ENCODE measurements at places on chromosomes 16 and 17. TPM values are rescaled to one million over a fixed set of nuclear protein-coding genes. Genes with fewer than 3 reads are reported as not detected.

- DNase-seq, result no peak
These were observed 7.7 kb upstream of the KRTAP17-1 start for GRCh38 chr17:41322903-41323895.

NEUROD2 gene
- not detected for total RNA-seq

LGALS9B gene
- not detected for total RNA-seq

DNA sequence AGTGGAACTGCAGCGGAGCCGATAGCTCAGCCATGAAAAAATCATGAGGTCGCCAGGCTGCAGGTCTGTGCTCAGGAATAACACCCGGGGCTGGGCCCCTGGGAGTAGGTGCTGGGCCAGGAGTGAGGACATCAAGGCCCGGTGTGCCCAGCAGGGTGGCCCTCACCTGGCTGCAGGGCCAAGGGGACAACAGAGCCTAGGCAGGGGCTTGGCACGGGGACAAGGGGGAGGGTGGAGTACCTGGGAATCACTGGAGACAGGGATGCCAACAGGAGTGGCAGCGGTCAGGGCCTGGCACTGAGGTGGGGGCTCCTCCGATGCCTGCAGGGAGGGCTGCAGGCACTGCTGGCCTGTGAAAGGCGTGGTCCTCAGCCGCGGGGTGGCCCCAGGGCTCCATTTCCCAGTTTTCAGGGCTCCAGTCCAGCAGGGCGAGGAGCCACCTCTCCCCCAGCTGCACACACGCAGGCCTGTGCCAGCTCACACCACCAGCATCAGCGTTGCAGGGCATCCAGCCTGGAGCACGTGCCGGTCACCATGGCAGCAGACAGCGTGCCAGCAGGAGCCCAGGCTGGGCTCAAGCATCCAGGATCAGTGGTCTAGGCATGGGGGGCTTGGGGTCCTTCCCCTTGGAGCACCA, 4.7 kb upstream of the FSCN2 start:
- DNase-seq, result peak; percentile 63

- DNase-seq, result no peak
These were observed 718 bp upstream of the CBFB start for GRCh38 chr16:67028167-67028695.

- no peak for DNase-seq
These were observed 130.0 kb upstream of the HS3ST2 start for GRCh38 chr16:22683730-22684573.

DNA sequence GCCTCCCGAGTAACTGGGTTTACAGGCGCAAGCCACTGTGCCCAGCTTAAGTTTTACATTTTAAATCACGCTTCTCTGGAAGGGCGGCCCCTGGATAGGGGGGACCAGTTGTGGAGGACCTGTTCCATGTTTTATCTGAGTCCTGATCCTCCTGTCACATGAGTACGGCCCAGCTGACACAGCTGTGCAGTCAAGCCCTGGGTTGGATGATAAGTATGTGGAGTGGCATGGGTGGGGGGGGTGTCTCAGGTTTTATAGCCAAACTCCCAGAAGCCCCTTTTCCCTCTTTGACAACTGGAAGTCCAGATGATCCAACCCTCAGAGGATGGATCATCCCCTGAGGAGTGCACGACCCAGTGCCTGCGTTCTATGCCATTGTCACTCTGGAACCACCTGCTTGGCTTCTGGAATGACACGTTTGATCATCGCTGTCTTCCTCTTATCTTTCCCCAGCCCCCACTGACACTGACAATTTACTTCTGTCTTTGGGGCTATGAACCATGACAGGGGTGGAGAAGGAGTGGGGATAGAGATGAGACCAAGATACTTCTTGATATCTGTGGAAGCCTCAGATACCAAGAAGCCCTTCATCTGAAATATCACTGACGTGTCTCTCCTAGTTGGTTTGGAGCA, 191.2 kb downstream of the MSI2 start:
- no peak for DNase-seq

DNA sequence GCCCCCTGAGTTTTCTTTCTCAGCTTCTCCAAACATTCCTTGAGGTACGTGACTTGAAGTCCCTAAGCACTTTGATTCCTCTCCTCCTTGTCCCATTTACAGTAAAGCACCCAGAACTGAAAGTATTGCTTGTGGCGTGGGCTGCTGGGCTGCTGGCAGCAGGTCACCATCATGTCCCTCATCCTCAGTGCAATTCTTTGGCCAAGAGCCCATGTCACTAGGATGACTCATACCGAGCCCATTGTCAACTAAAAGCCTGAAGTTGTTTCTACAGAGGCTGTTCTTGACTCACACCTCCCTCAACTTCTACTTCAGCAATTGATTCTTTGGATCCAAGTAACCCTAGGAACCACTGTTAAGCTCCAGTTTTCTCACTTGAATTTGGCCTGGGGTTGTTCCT, 54.3 kb downstream of the KPNA2 start:
- DNase-seq, result no peak

CFAP97D1 gene
- not detected for total RNA-seq

KRTAP4-3 gene
- not detected for total RNA-seq

GRCh38 chr16:88761143-88761534, 23.9 kb downstream of the PIEZO1 start:
- DNase-seq, result no peak

GRCh38 chr17:16948587-16949376, 23.1 kb downstream of the TNFRSF13B start:
- DNase-seq, result no peak

DNA sequence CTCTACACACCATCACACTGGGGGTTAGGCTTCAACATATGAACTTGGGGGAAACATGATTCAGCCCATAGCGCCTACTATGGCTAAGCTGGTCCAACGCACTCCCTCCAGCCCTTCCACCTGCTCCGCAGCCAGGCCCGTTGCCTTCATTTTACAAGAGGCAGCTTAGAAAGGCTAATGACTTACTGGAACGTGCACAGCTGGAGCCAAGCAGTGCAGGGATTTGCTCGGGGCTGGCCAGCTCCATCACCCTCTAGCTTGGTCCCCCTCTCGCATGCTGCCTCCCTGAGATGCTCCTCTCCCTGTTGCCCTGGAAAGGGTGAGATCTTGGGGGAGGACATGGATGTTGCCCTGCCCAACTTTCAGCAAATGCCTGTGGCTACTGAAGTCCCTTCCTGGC, 2.8 kb upstream of the CACNG1 start:
- DNase-seq, result no peak

GRCh38 chr17:48647103-48647962, 21.2 kb upstream of the HOXB9 start:
- DNase-seq, result peak; percentile 16

DNA sequence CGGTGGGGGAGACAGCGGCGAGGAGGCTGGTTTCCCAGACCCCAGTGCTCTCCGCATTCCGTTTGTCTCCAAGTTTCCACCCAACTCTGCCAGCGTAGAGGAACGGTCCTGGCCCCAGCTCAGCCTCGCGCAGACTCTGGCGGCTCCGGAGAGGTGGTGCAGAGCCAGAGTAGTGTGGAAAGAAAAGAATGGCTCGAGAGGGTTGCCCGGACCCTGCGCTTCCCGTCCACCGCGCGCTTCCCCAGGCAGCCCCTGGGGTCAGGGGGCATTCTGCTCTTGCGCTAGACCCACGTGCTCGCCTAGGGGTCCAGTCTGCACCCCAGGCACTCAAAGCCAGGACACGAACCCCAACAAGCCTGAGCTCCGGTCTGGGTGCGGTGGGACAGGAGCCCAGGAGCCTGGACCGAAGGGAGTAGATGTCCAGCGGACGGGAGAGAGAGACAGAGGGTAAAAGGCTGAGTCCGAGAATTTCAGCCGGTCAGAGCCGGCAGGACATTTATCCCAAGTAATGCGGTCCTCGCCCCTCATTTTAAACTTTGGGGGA, 3.8 kb downstream of the PMP22 start:
- DNase-seq, result peak; percentile 63

DNA sequence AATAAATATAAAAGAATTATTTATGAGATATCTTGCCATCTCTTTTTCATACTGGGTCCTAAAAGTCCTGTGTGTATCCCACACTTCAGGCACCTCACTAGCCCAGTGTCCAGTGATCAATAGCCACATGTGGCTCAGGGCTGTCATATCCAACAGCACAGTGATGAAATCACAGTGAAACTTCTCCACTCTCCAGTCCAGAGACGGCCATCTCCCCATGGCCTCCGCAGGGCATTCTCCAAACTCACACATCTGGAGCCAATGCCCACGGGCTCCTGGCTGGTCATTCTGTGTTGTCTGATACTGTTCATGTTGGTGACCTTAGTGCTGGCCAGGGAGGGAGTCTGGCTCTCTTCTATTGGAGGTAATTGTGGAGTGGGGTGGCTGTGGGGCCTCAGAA, 125.2 kb upstream of the SDK2 start:
- DNase-seq, result no peak

DNA sequence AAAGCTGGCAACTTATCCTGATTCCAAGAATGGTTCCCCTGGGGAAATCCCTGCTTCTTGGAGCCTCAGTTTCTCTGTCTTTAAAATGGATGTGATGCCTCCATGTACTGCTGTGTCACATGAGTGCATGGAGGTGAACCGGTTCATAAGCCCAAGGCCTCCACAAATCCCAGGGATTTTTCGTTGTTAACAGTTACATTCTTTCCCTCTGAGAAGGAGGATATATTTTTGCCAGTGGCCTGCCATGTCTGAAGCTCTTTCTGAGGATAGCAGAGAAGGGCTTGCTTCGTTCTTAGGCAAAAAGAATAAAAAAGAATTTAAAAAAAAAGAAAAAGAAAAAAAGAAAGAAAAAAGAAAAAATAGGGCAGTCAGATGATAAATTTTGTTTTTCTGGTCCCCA, 52.2 kb upstream of the CIBAR2 start:
- DNase-seq, result no peak

TERB1 gene
- 0.08 TPM for total RNA-seq

DNA sequence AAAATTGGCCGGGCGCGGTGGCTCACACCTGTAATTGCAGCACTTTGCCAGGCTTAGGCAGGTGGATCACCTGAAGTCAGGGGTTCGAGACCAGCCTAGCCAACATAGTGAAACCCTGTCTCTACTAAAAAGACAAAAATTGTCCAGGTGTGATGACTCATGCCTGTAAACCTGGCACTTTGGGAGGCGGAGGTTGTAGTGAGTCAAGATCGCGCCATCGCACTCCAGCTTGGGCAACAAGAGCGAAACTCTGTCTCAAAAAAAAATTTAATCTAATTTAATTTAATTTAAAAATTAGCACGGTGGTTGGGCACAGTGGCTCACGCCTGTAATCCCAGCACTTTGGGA, 1.6 kb upstream of the HBQ1 start:
- no peak for DNase-seq
